ENCODE measurements at places on chromosomes 3 and 15.

DNA sequence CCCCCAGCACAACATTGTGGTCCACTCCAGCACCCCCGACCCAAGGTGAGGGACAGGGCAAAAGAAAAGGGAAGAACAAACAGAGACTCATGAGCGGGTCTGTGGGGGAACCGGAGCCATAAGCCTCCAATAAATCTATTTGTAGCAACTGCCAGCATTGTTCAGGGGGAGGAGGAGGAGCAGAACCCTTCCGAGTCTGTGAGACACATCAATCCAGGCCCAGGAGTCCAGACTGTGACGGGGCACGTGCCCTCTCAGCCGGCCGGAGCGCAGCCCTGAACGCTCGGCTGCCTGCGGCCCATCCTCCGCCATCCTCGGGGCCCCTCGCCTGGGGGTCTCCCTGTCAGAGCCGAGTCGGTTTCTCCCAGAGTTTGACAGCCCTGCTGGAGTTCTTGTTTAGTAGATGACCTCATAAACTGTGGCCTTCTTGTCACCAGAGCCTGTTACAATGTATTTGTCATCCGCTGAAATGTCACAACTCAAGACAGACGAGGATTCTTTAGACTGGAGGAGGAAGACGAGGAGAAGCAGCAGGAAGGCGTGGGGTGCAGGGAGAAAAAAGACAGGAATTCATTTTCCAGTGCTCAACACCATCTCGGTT, 47.9 kb downstream of the TLE3 start:
- no peak for DNase-seq

GRCh38 chr3:3170998-3171397, 8.5 kb downstream of the CRBN start:
- DNase-seq: no peak

DNA sequence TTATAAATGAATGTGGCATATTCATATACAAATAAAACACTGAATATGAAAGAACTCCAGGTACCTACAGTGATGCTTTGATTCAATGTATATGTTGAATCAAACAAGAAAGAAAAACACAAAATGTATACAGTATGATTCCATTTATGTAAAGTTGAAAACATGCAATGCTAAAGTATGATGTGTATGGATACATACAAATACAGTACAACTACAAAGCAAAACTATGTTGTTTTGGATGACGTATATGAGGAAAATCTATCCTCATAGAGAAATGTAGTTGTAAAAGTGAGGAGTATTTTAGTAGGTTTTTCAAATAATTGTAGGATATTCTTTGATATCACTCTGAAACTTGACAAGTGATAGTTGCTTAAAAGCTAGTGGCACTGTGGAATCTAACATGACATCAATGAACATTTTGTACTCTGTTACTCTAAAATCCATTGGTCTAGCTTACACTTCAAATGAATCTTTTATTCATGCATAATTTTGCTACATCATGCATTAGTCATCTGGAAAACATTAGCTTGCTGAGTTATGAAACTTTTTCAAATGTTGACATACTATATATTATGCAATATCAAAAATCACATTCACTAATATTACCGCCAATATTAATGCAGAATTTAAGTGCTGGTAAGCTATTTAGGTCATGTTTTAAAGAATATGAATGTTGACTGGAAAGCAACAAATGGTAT, 278.1 kb upstream of the CHRNA7 start:
- no peak for DNase-seq

DNA sequence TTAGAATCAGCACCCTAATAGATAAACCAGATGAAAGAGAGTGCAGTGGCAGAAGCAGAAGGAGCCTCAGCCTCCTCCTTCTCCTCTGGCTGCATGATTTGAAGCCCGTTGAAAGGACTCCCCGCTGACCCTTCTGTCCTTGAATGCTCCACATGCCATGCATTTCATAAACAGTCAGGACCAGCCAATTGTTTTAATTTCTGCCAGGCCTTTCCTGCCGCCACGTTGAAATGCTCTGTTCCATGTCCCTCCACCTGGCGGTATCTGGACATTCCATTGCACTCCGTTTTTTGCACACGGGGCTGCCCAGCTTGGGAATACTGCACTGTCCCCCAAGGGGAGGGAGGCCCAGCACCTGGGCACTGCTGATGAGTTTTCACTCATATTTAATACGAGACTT, 35.2 kb upstream of the GLCE start:
- DNase-seq: no peak

- DNase-seq: no peak
Measured at GRCh38 chr3:72354486-72354885, 493.8 kb downstream of the SHQ1 start.

GRCh38 chr3:138289260-138289659, 40.4 kb downstream of the NME9 start:
- no peak for DNase-seq

- no peak for DNase-seq
Measured at GRCh38 chr3:5010706-5011554, 31.7 kb downstream of the BHLHE40 start.

DNA sequence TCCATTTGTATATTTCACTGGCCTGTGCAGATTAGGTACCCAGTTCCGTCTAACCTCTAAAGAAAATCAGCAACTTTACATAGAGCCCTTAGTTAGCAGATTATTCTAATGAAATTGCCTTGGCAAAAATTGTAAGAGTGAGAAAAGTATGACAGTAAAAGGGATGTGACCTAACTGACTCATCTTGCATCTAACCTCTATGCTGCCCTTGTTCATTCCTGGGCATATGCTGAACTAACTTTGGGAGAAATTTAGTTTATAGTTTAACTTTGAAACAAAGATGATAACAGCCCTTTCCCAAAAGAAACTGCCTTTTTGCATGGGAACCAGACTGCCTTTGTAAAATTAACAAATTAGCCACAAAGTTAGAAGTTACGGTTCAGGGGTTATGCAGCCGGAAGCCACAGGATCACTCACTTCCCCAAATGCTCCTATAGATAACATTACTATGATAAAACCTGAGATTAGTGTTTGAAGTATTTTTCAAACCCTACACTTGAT, 839.8 kb upstream of the ALCAM start:
- DNase-seq: no peak

GRCh38 chr15:91279486-91279885, 179.4 kb downstream of the SV2B start:
- DNase-seq: no peak

GRCh38 chr15:56989411-56989924, 71.0 kb downstream of the TCF12 start:
- no peak for DNase-seq

- no peak for DNase-seq
Measured at GRCh38 chr15:85551221-85551832, 170.9 kb downstream of the AKAP13 start.

DNA sequence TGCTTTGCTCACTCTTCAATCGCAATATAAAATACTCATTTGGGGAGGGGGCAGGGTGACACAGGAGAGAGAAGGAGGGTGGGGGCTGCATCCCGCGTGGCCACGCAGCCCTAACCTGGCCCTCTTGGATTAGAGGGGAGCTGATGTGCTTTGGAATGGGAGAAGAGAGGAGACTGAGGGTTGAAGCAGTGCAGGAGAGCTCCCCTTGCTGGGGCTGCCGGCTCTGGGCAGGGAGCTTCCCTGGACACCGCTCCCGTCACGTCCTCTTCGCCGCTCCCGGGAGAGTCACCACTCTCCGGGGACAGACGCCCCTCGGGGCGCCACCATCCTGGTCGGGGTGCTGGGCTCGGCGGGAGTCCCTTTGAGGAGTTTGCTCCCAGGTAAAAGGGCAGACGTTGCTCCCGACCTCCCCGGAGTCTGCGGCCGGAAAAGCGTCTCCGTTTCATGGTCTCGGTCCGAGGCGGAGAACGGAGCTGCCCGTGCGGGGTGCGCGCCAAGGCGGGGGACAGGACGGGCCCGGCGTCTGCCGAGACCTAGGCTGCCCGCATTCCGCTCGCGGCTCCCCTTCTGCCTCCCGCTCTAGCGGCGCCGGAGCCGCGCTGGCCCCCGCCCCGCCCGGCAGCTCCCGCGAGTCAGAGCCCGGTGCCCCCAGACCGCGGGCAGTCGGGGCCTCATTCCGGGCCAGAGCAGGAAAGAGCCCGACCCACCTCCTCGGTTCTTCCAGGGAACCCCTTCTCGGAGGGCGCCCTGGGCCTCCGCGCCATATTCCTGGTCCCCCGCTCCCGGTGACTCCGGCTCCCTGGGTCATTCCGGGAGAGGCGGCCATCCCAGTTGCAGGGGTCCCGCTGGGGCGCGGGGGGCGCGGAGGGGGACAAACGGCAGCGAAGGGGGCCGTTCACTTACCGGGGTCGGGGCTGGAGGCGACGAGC, 603 bp downstream of the SLC7A14 start:
- DNase-seq: no peak

GRCh38 chr3:58672451-58672850, 5.9 kb upstream of the FAM3D start:
- no peak for DNase-seq

- no peak for DNase-seq
Measured at GRCh38 chr15:73541479-73541878, 91.7 kb downstream of the NPTN start.

DNA sequence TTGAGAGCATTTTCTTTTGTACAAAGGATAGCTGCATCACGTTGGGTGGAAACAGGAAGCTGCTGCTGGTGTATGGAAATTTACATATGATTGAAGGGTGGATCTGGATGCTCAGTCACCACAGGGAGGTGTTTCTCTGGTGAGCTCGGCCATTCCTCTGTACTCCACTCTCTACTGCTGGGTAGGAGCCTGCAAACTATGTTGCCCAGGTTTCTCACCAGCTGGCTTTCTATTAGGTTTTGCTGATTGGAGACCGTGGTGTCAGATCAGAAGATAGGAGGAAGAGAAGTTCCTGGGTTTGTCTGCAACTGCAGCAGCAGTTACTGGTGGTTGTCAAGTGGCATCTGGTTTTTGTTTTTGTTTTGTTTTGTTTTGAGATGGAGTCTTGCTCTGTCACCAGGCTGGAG, 61.7 kb downstream of the TAMM41 start:
- no peak for DNase-seq

GRCh38 chr3:56862352-56863062, 60.8 kb upstream of the ARHGEF3 start:
- no peak for DNase-seq

DNA sequence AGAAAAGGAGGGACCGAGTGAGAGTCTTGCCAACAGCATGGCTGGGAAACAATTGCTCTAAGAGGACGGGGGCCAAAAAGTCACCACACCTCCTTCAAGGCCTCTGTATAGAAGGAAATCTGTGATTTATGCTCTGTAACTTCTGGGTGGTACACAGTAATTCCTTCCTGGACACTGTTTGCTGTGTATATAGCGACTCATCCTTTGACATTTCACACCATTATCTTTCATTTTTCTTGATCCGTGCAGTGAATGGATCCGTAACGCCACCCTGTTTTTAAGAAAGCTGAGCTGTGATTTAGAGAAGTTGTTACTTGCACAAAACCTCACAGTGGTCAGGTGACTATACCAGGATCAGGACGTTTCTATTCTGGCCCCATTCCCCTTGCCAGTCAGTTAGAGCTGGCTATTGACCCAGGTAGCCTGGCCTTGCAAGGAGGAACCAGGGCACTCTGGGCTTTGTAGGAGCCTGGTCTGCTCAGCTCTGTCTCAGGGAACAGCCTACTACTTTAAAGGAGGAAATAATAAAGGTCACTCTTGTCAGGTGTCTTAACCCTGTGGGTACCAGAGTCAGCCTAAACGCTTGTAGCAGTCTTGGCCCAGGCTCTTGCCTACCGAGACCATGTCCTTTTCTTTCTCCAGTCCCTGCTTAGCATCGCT, 86.5 kb upstream of the MYZAP start:
- no peak for DNase-seq

DNA sequence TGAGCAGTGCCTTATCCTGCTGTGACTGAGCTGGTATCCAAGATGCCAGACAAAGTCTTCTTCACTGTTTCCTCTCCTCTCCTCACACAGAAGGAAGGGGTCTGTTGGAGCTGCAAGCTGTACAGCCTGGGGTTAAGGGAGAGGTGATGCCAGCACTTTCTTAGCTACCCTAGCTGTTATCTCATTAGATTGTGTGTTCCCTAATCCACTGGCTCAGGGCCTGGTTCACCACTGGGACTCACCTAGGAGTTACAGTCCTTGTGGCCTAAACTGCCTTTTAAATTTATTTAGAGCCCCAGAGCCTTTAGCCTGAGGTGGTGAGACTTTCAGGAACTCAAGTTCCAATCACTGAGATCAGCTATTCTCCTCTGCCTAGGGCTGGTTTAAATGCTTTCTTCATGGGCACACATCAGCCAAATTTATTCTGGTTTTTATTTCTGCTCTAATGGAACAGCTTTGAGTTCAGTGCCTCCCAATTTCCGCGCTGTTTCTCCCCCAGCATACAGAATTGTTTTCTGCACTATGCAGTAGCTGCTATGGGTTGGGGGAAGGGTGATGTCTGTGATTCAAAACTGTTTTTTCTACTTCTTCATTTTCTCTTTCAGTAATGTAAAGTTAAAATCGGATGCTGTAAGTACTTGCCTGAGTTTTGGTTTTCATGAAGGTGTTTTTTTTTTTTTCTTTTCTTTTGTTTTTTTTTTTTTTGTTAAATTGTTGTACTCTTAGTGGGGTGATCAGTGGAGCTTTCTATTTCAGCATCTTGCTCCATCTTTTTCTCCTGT, 198.8 kb downstream of the DOCK3 start:
- DNase-seq: no peak

DNA sequence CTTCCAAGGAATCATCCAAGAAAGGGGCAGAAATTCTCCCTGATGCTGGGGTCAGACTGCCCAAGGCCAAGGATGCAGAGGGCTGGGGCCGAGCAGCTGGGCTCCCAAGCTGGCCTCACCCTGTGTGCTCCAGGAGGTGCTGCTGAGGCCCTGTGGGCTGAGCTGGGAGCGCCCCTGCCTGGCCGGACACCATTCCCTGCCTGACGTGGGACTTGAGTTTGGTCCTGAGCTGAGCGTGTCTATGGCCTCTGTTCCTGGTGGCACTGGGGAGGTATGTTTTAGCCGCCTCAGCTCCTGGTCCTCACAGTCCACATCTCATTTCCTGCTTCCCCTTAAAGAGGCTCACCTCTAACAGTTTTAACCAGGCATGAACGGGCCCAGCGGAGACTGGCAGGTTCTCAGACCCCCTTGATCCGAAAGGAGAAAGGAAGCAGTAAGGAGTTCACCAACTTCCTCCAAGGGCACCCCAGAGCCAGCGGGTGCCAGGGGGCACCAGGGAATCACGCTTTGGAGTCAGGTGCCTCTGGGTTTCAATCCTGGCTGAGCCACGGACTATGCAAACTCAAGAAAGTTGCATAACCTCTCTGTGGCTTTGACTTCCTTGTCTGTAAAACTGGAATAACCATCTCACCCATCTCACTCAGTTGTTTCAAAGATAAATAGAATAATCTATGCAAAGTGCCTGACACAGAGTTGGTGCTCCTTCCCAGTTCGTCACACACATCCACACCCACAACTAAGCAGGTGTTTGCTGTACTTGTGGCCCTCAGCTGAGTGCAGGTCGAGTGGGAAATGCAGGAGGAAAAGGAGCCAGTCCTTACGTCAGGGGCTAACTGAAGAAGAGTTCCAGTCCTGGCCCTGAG, 48.6 kb downstream of the SLC12A8 start:
- no peak for DNase-seq

DNA sequence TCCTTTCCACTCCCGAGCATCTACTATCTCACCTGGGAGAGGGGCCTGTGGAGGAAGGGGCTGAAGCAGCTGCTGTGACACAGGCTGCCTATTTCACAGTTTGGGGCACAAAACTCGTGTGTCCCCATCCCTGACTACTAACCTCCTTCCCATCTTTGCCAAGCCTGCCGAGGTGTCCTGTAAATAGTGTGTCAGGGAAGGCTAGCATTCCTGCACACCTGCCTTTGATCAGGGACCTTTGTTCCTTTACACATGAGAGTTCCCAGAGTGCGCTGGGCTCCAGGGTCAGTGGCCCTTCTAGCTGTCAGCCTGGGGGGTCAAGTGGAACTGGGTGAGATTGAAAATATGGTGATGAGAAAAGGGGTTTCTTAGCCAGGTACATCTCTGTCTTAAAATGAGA, 13.0 kb upstream of the TF start:
- DNase-seq: no peak

- DNase-seq: no peak
Measured at GRCh38 chr15:27324886-27325615, 354.1 kb downstream of the GABRG3 start.

Data from NCI-H1930 (cell line).